HuH-7.5 (cell line): ENCODE measurements at places on chromosomes 13 and 19.

DNA sequence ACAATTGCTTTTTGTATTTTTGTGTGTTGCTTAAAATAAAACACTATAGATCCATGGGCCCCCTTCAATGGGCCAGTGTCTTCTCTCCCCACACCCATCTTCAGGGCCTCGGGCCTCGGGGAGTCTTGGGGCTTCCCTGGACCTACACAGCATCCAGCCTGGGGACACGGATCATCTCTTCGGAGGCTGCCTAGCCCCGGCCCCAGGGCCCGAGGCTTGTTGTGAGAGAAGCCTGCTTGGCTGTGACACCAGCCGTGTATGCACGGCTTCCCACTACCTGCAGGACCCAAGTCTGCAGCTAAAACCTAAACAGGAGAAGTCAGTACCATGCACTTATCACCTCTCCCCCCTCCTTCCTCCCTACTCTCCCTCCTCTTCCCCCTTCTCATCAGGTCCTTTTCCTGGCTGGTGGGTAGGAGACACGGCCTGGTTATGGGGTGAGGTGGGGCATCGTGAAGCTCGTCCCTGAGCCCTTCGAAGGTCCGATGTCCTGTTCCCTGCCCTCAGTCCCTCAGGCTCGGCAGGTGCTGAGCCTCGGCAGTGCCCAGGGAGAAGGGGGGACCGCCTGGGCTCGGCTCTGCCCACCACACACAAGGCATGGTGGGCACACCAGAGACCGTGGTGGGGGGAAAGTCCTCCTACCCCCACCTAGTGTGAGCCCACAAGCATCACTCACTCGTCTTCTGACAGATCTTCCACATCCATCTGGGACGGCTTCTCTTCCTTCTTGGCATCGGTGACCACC is 9.5 kb downstream of the C13orf46 start:
- DNase-seq = no peak

GRCh38 chr19:8423817-8424223 is 10.7 kb downstream of the MARCHF2 start:
- peak; percentile 71 for DNase-seq

DNA sequence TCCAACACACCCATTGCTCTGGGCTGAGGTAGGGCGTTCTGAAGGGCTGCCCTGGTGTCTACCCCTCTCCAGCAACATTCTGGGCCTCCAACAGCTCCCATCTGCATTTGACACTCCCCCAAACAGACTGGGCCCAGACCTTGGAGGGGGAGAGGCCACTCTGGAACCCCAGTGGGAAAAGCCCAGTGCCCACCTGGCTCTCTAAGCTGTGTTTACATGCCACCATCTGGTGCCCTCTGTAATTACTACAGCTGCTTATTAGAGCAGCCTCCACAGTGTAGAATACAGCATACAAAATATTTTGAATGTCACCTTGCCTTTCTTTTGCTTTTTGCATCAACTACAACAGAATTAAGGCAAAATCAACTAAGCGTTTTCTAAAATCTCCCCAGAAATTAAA is 35.8 kb upstream of the TM9SF2 start:
- DNase-seq = no peak

DNA sequence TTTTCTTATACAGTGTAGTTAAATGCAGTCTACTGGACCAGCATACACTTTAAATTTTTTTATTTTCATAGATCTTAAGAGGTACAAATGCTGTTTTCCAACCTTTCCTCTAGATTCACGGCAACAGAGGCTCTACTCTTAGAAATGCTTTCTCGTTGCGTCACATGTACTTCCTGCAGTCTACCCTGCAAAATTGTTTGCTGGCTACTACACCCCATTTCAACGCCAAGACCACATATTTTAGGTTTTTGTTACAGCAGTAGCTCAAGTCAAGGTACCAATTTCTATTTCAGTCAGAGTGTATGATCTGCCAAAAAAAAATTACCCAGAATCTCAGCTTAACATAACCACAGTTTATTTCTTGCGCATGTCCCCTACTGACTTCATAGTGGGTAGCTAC is 94.1 kb downstream of the TNFSF13B start:
- DNase-seq = no peak

DNA sequence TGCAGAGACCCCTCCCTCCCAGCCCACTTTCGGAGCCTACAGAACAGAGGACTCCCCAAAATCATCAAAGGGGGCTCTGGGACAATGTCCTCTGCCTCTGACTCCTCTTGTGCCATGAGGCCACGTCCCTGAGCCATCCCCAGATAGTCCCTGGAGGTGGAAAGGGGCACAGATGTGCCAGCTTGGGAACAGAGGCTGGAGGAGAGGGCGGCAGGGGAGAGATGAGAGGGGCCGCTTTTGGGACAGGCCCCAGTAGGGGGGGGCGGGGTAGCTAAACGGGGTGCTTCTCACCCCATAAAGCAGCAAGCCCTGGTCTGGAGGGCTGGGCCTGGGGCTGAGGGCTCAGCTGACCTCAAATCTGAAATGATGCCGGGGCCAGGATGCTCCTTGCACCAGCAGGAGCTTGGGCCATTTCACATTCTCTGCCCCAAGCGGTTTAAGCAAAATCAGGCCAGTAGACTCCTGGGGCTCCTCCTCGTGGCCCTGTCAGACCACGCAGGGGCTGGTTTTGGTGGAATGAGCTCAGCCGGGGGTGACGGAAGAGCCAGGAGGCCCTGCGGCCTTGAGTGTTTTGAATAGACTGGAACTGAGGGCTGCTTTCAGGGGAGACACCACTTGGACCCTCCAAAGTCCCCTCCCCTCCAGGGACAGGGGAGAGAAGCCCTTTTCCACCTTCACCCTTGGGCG is 27.1 kb downstream of the ONECUT3 start:
- no peak for DNase-seq

- DNase-seq = no peak
Measured at GRCh38 chr13:26549713-26550112, 7.8 kb upstream of the WASF3 start.

DNA sequence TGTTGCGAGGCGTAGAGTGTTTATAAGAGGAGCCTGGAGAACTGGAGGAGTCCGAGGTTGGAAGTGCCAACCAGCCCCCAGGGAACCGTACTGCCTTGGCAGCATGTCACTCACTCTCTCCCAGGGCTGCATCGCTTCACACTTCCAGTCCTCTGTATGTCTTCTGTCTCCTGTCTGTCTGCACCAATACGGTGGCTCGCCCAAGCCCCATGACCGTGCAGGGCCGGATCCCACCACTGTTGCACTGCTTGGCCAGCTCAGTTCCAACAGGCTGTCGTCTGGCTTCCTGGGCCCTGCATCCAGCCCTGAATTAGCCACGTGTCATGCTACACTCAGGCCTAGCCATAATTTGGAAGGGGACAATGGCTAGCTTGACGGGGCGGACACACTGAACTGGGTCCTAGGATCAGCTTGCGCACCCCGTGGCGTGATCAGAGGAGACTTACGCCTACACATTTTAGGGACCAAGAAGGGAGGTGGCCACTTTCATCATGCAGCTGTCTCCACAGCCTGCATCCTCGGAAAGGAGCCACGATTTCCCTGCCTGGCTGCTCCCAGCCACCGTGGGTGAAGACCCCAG is 147.1 kb downstream of the URI1 start:
- DNase-seq = no peak

- DNase-seq = no peak
Measured at GRCh38 chr19:55091955-55092354, 16.3 kb downstream of the EPS8L1 start.

- DNase-seq = no peak
Measured at GRCh38 chr13:96822895-96823294, 171.4 kb downstream of the OXGR1 start.

DNA sequence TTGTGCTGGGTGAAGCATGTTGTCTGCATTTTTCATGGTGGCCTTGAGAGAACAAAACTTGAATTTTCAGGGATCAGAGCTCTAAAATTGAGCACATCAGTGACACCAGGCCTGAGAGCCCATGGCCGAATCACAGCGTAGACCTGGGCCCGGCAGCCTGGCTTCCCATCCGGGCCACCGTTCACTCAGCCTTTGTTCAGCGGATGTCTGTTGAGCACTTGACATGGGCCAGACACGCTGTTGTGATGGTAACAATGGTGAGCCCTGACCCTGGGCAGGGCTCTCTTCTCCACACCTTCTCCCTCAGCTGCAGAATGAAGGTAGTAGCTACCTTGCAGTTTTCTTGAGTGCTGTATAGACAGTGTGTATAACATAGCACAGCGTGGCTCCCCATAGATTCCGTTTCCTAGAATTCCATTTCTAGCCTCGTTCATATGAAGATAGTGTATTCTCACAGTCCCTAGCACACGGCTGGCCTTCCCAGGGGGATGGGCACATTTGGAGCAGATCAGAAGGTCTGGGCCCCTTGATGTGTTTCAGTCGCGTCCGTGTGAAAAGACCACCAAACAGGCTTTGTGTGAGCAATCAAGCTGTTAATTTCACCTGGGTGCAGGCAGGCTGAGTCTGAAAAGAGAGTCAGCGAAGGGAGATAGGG is 75.3 kb downstream of the RAB20 start:
- no peak for DNase-seq

- DNase-seq = no peak
Measured at GRCh38 chr19:48716562-48717291, 2.8 kb downstream of the MAMSTR start.

GRCh38 chr13:83204886-83205285 is 677.4 kb downstream of the SLITRK1 start:
- no peak for DNase-seq

DNA sequence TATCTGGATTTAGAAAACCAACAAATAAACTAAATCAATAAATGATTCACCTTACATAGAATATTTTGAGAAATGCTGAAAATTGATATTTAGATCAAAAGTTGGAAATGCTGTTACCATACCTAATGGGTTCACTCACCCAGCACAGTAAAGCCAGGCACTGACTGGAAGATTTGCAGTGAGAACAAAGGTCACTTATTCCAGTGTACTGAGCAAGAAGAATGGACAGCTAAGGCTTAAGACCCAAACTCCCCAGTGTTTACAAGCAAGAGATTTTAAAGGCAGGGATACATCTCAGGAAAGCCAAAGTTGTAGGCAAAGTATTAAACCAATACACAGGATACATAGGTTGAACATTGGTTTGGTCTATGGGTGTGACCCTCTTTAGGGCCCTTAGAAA is 523.9 kb upstream of the PCDH9 start:
- DNase-seq = no peak

DNA sequence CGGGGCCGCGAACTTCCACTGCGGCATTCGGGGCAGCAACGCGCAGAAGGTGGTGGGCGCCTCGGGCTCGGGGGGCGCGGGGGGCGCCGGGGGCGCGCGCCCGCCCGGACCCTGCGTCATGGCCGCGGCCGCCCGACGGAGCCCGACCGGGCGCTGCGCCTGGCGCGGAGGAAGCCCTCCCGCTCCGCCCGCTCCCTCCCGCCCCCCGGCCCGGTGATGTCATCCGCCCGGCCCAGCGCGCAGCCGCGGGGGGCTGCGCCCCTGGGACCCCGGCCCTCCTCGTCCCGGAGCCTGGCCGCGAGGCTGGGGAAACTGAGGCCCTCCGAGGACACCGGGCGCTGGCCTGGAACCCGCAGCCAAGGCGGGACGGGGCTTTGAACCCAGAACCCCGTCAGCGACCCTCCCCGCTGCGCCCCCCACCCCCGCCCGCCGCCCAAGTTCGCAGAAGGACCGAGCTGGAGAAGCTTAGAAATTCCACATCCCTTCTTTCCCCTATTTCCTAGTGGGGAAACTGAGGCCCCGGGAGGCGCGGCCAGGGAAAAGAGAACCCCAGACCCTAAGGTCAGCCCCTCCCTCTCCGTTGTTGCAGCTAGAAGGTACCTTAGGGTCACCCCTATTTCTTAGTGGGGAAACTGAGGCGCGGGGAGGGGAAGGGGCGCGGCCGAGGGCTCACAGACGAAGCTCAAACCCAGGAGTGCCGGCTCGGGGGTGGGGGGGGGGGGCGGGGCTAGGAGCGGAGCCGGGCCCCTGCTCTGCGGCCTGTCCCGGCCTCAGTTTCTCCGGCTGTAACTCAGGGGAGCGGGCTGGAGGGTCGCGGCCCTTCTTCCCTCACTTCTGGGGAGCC is at the start of gene SHC2:
SHC2 (minus strand) TSS at position 157 of the 844 bp plus-strand sequence; CDS start at position 120, 37 bp downstream.
- DNase-seq = peak; percentile 88

DNA sequence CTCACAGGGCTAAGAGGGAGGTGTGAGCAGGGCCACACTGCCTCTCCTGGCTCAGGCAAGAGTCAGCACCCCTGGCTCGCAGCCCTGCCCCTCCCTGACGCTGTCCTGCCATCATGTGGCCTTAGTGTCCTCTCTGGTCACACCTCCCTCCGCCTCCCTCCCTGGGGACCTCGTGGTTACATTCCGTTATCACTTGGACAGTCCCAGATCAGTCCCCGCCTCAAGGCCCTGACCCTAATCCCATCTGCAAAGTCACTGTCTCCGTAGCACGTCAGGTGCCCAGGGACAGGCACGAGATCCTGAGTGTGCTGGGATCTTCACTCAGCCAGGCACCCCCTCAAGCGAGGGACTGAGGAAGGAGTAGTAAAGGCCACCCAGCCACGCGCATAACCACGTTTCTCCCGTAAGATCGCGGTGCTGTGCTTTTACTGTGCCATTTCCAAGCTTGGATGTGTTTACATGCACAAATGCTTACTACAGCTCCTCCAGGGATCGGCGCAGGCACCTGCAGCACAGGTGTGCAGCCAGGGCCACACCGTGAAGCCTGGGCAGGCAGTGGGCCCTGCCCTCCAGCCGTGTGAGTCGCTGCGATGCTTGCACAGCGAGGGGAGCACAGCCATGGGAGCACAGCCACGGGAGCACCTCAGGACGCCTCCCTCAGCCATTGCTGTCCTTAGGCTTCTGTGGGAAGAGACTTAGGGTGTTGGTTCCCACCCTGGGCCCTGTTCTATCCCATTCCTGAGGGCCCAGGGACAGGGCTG is 10.7 kb upstream of the TMEM255B start:
- DNase-seq = no peak

DNA sequence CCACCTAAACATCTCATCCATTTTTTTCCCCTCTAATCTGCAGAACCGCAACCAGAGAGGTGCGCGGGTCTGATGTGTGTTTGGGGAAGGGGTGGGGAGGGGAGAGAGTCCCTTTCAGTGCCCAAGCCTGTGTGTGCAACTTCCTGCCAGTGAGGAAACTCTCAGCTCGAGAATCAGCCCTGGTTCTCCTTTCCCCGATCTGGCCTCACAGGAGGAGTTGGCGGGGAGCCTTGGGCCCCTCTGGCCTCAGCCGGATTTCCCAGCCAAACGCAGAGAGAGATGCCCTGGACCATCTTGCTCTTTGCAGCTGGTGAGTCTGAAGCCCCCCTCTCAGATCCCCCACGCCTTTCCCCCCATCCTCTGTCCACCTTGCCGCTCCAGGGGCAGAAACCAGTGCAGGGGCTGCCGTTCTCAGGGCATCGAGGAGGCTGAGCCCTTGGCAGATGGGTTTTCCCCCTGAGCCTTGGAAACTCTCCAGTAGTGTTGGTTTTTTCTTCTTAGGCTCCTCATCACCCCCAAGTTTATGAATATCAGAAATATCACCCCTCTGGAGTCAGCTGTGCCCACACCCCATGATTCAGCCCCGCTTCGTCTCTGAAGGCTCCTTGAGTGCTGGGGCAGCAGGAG is at the start of gene C19orf38:
C19orf38 (plus strand) TSS at position 186 of the 627 bp plus-strand sequence; CDS start at position 280, 94 bp downstream.
- DNase-seq = no peak

GRCh38 chr19:2973229-2973628 is 4.1 kb upstream of the TLE6 start:
- DNase-seq = no peak

DNA sequence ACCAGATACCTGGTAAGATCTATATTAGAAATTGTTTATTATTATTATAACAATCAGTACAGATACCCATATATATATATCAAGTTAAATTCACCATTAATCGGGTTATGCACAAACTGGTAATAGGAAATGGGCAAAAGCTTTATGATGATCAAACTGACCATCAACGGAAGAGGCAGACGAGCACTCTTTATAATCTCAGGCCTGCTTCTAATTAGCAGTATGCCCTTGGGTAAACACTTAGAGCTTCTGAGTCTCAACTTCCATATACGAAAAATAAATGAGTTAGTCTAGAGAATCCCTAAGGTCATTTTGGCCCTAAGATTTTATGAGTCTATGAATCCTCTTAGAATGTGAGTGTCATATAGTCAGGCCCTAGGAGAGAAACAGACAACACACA is 710.9 kb downstream of the PCDH9 start:
- no peak for DNase-seq
